Activated T-cell treated with anti-CD3 and anti-CD28 coated beads, Interleukin-2, amount 50 U/mL, for 24 hours (primary cell): ENCODE measurements at places on chromosomes 16 and 17.

GRCh38 chr17:5396612-5397011 is 22.9 kb downstream of the NUP88 start:
- no peak for DNase-seq

GRCh38 chr17:19534562-19535149 is 1.0 kb downstream of the SLC47A1 start:
- DNase-seq: no peak

DNA sequence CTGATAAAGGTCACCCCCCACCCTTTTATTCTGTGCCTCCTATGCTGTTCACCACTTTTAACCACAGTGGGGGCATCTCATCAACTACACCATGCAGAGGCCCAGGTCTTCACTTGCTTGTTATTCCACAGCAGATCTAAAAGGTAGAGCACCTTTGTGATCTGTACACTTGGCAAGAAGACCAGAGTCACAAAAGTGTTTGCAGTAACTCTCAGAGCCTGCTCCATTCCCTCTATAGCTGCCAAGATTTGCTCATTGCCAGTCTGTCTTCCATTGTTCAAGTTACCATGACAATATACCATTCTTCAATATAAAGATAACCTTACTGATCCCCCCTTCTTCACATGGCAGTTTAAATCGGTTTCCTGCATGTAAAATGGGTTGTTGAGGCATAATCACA is 180.0 kb downstream of the TOX3 start:
- DNase-seq: no peak

DNA sequence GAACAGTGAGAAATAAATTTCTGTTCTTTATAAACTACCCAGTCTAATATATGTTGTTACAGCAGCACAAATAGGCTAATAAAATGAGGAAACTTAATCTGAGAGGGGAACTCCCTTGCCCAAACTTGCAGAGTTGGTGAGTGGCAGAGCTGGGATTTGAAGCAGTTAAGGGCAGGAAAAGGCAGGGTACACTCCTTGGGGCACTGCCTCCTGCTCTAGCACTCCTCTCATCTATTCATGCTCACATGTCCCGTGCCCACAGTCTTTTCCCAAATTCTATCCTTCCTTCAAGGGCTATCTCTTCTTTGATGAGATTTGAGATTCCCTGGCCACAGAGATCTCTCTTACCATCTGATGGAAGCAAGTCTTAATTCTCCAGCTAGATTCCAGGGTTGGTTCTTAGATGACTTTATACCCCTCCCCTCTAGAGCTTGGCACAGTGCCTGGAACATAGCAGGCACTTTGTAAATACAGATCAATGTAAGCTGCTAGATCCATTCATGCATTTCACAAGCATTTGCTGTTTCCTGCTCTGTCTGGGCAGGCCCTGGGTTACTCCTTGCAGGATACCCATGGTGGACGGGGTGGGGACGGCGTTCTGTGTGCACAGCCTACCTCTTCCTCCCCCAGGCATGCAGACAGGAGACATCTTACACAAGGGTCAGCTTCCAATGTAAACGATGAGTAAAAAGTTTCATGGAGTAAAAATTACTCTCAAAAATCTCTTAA is 39.2 kb upstream of the ABCC12 start:
- no peak for DNase-seq

- DNase-seq: no peak
These were observed 1056.3 kb upstream of the EEF2KMT start for GRCh38 chr16:6153901-6154300.

DNA sequence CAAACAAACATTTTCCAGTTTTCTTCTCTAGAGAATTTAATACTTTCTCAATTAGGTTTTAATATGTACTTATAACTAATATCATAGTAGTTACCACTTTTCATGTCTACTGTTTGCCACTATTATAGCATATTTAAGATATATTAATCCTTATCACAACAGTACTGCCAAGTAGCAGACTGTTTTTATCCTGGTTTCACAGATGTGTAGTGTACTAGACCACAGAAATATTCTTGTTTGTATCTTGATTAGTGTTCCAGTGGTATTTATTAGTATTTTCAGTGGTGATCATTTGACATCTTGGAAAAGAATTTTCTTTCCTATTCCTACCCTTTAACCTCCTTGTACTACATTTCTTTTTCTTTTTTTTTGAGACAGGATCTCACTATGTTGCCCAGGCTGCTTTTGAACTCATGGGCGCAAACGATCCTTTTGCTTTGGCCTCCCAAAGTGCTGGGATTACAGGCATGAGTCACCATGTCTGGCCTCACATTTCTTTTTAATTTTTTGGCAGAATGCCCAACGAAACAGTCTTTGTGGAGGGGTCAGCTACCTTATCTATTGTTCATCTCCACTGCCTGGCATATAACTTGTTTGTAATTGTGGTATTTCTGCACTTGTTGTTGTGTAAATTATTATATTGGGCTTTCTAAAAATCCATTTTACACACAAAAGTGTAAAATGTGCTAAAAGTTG is 27.2 kb downstream of the MAP2K4 start:
- no peak for DNase-seq

GRCh38 chr17:4232168-4232813 is 31.5 kb downstream of the ANKFY1 start:
- no peak for DNase-seq

DNA sequence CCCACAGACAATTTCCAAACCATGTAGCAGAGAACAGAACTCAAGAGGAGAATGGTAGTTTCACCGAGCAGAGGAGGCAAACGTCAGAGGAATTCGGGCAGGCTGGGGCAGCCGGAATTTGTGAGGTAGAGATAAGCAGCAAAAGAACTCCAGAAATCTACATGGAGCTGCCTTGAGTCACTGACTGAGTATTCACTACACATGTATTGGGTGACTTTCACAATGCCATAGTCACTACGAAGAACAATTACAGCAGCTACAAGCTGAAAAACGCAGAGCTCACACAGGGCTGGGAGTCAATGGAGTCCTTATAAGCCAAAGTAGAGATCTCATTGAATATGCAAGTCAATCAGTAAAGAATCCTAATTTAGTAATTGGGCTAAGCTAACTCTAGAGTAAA is 13.4 kb downstream of the CMC2 start:
- no peak for DNase-seq

- peak; percentile 75 for DNase-seq
These were observed 9.6 kb downstream of the LLGL2 start for GRCh38 chr17:75535119-75535537.

GRCh38 chr17:66518108-66518507 is 215.7 kb downstream of the PRKCA start:
- DNase-seq: no peak

DNA sequence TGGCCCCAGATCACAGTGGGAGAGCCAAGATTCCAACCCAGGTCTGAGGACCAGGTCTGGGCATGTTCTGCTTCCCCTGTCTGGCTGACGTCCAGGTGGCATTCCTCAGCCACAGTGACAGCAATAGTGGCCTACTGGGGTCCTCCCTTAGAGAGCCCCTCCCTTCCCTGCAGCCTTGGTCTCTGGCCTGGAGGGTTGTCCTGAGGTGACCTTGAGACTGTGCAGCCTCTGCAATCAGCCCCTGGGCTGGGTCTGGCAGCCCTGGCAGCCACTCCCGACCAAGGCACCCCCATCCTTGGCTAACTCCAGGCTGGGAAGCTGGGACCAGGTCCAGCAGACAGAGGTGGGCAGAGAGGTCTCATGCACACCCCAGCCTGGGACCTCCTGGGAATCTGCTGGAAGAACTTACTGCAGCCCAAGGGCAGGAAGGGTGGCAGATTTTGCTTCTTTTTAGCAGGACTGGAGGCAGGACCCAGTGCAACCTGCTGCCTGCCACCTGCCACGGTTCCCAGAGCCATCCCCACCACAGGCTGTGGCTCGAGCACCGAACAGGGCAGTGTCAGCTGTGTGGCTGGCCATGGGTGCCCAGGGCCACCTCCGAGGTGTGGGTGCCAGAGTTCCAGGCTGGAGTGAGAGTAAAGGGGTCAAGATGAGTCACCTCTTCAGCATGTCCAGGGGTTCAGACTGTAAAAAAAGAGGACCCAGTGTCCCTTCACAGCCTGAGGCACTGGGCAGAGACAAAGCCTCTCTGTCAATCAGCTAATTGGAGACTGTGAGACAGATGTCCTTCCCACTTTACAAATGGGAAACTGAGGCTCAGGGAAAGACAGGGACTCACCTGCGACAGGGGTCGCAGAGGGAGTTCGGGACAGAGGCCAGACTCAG is 12.6 kb downstream of the GRB7 start:
- no peak for DNase-seq

- no peak for DNase-seq
These were observed 16.6 kb downstream of the COL1A1 start for GRCh38 chr17:50184611-50185398.

GRCh38 chr17:76219670-76220383 is 20.5 kb downstream of the RNF157 start:
- no peak for DNase-seq

DNA sequence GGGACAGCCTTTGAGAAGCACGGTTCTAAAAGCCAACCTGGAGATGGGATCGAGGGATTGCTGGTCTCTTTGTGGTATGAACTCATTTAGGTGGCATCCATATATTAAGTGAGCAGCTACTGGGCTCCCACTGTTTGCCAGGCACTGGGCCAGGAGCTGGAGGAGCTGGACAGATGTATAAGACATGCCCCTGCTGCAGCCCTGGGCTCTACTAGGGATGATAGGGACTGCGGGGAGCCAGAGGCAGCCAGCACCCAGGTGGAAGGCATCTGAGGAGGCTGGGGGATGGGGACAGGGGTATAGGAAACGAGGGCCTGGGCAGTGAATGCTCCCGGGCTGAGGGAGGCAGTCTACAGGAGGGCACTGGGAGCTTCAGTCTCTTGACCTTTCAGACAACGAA is 53.0 kb upstream of the MEAK7 start:
- DNase-seq: no peak

DNA sequence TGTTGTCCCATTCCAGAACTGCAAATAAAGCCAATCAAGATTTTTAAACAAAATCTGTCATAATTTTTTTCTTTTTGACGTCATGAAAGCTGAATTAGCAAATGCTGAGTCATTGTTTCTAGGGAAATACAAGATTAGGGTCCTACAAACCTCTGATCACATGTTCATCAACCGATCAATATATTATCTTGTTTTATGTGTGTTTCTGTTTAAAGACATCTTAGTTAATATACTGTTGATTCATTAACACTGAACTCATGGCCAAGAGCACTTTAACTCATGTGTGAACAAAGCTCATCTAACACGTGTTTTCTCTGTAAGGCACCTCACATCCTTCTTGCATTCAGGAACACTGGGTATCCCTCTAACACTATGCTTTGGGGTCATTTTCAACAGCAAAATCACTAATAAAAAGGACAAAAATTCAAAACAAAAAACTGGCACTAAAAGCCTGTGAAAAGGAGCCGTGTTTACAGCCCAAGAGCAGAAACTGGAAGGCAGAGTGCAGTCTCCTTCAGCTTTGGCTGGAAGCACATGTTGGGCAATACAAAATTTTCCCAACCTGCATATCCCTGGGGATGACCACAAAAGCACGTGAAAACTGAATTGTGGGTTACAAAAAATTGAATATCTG is 102.5 kb downstream of the PARN start:
- DNase-seq: no peak

GRCh38 chr16:48499923-48500381 is 110.0 kb downstream of the N4BP1 start:
- DNase-seq: no peak

DNA sequence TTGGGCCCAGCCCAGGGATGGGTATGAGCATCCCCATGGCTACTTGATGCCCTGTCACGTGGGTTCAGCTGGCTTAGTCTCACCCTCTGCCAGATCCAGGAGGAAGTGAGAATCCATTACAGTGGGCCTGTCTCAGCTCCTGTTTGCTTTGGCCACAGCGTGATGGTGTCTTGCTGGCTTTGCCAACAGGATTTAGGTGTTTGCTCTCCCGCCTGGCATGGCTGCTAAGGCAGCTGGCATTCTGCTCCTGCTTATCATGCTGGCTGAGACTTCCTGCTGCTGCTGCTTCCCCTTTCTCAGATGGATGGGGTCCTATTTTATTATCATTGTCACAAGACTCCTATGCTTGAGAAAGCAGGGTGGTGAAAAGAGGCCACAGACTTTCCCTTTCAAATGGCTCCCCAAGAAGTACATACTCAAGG is 28.3 kb upstream of the HOXB13 start:
- no peak for DNase-seq

DNA sequence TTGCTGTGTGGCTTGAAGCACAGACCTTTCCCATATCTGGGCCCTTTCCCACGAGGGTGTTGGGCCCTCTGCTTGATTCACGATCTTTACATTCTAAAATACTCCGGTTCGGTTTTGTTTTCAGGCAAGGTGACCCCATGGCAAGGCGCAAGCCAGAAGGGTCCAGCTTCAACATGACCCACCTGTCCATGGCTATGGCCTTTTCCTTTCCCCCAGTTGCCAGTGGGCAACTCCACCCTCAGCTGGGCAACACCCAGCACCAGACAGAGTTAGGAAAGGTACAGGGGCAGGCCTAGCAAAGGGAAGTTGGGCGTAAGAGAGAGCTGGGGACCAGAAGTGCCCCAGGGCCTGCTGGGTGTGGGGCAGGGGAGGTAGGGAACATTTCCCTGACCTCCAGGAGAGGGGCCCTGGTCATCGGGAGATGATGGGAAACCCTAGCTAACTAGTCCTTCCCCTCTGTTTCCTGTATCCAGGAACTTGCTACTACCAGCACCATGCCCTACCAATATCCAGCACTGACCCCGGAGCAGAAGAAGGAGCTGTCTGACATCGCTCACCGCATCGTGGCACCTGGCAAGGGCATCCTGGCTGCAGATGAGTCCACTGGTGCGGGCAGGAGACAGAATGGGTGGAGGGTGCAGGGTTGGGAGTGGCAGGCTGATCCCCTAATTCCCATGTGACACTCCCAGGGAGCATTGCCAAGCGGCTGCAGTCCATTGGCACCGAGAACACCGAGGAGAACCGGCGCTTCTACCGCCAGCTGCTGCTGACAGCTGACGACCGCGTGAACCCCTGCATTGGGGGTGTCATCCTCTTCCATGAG is 1.4 kb downstream of the ALDOA start:
- DNase-seq: no peak

DNA sequence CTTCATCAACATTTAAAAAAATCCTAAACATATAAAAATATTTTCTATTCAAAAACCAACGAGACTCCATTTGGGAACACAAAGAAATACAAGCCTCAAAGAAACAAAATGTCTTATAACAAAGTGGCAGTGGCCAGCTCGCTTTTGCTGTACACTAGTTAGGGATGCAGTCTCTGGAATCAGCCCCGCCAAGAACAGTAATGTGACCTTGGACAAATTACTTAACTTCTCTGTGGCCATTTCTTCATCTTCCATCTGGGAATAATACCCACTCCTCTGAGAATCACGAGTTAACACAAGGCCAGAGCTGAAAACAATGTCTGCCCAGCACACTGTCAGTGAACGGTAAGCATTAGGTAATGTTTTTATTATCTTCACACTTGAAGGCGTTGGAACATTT is 5.6 kb downstream of the STAT5B start:
- no peak for DNase-seq

- DNase-seq: no peak
These were observed 72.0 kb downstream of the ZFHX3 start for GRCh38 chr16:72975809-72976437.

DNA sequence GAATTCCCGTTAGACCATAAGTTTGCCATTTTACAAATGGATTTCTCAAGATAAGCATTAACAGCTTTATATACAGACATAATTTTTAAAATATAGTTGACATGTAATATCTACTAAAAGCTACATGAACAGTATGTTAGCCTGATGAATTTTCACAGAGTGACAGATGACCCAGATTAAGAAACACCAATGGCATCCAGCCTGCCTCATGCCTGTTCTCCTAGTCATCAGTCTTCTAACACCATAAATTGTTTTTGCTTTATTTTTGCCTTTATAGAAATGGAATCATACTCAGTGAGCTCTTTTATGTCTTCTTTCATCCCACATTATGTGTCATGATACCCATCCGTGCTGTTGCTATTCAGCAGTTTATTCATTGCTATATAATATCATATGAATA is 80.0 kb downstream of the ATF7IP2 start:
- DNase-seq: no peak
